ENCODE measurements at places on chromosomes 5 and 9.

DNA sequence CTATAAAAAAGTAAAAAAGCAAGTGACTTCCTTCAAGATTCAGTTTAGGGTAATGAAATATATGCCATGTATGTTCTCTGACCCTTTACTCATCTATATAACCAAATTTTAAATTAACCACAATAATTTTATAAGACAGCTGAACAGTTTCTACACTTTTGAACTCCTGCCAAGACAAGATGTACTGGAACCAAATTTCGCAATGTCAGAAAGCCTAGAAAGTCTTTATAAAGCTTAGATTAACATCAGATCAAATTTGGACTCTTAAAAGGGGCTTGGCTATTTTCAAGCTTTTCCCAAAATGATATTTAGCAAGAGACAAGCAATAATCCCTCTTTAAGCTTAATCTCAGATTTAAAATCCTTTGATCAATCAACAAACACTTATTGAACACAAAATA lies 362.6 kb downstream of the PTPRD start:
- DNase-seq, result no peak

- DNase-seq, result no peak
These were observed 63.1 kb downstream of the NACC2 start for GRCh38 chr9:136031741-136032730.

DNA sequence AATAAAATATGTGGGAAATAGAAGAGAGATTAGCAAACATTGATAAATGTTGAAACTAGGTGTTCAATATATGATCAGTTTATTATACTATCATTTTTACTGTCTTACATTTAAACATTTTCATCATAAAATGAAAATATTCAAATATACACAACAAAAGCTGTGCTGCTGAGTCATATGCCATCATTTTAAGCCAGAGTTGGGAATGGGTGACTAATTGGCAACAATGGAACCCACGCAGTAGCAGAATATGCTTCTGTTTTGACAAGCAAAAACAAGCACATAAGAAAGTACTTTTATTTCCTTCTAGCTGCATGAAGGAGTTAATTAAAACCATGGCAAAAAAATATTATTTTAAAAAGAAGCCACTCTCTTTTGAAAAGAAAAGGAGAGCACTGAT lies 340.0 kb upstream of the EDIL3 start:
- no peak for DNase-seq

DNA sequence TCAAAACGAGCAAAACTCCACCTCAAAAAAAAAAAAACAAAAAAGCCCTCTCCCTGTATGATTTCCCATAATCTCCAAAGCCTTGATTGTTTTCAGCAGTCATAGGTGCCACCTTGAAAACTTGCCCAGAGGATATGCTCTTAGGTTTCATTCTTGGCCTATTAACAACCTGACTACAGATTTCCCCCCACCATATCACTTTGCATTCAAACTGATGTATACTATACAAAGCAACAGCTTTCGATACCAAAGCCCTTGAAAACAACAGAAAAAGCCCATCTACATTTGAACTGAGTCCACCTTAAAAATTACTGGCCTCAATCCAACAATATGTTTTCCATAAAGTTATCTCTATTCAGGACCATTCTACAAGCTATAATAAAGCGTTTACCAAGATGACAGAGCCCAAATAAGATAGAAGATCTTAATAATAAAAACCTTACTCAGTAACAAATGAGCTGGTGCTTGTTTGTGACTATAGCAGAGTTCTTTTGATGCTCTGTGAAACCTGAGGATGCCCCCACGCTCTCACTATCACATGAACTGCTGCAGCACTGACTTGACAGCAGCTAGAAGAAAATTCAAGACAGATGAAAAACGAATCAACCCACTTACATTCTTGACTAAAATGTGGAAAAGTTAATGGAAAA lies 44.4 kb downstream of the FNBP1 start:
- no peak for DNase-seq

GRCh38 chr5:6542421-6543345 lies 90.2 kb downstream of the NSUN2 start:
- DNase-seq, result peak; percentile 40

Data from NCI-H2171 treated with DMSO at 0.1 percent for 48 hours (cell line).